Fibroblast of skin of right quadriceps (primary cell): ENCODE measurements at places on chromosomes 2 and 18.

DNA sequence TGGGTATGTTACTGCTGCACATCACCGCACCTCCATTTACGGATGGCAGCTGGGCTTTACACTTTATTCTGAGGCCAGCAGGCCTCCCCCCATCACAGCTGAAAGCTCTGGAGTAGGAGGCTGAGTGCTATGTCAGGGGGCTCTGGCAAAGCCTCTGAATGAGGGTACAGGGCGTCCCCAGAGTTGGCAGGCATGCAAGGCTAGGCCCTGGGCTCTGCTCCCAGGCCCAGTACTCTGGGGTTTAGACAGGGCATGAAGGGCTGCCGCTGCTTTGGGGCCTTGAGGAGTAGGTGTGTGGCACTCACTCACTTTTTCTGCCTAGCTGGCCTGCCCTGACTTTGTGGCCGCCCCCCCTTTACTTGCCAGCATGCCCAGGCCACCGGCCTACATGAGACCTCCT, 90.8 kb downstream of the WDSUB1 start:
- DNase-seq = no peak

- no peak for DNase-seq
Observed at GRCh38 chr2:48733067-48733503, 22.4 kb downstream of the LHCGR start.

- DNase-seq = no peak
Observed at GRCh38 chr2:5661362-5661761, 30.8 kb upstream of the SOX11 start.

- no peak for DNase-seq
Observed at GRCh38 chr2:214130114-214130513, 280.7 kb upstream of the VWC2L start.

GRCh38 chr2:236892721-236893120, 193.0 kb upstream of the COPS8 start:
- no peak for DNase-seq

DNA sequence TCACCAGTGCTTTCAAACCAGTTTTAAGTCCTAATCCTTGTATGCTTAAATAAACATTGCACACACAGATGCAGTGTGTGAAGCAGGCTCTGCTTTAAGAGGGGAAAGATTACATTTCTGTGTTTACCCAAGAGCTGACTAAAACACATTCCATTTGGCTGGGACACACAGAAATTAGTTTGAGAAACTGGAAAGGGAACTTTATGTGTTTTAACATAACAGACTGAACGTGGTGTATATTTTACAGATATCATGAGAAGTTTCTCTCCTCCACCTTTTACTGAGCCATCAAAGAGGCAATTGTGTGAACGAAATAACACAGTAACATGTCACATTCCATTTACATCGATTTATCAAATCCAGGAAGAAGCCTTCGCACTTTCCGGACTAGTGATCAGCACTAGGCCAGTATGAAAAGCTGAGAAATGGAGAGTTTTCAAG, 121.8 kb downstream of the MAIP1 start:
- peak; percentile 87 for DNase-seq

GRCh38 chr18:2049986-2050385, 521.3 kb downstream of the METTL4 start:
- DNase-seq = peak; percentile 53

- no peak for DNase-seq
Observed at GRCh38 chr2:101401906-101402305, 14.6 kb upstream of the CREG2 start.

GRCh38 chr2:78035804-78036203, 513.6 kb upstream of the LRRTM4 start:
- no peak for DNase-seq

GRCh38 chr2:61538920-61539520, 864 bp upstream of the XPO1 start:
- no peak for DNase-seq

DNA sequence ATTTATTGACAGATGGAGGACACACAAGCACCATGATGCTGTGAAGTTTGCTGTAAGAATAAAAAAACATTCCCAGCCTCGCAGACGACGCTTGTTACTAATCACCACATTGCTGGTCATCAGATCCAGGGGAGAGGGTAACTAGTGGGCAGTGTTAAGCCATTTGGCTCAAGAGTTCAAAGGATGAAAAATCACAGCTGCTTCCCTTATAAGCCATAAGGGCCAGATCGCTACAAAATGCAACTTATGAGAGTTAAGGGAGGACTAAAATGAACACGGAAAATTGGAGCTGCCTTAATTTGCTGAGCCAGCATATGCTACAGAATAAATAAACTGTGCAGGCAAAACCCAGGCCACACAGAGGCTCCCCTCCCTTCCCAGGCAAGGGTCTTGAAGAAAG, 522.6 kb downstream of the TDRD15 start:
- DNase-seq = no peak

GRCh38 chr2:46647766-46648742, 168.7 kb downstream of the TMEM247 start:
- peak; percentile 47 for DNase-seq
